ENCODE measurements at places on chromosomes 12 and 14.
A peak's percentile ranks its signal among the peaks of the same experiment; 100 is the strongest.

GRCh38 chr14:74190927-74191575 is 48.2 kb upstream of the VSX2 start:
- DNase-seq: no peak

GRCh38 chr12:105911966-105912365 is 226.8 kb downstream of the NUAK1 start:
- no peak for DNase-seq

- DNase-seq: peak; percentile 99
These were observed 1.2 kb downstream of the CRY1 start for GRCh38 chr12:107091989-107092641.

DNA sequence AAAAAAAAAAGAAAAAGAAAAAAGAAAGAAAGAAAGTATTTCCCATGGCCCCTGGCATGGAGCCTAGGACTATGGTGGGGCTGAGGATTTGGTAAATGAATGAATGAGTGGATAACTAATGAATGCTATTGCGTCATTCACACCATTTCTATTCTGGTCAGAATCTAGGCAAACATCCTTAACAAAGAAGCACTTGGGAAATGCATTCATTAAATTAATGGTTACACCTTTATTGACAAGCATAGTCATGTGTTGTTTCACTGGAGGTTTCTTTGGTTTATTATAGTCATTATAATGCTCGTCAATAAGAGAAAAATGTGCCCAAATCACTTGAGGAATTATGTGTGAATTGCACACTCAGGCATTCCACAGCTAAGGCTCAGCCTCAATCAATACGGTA is 13.6 kb upstream of the AQP2 start:
- no peak for DNase-seq

GRCh38 chr12:66340131-66340530 is 37.8 kb downstream of the HELB start:
- DNase-seq: no peak

All from SW 1271 (cell line).